ENCODE measurements at places on chromosomes 6 and 20.
A peak's percentile ranks its signal among the peaks of the same experiment; 100 is the strongest.

DNA sequence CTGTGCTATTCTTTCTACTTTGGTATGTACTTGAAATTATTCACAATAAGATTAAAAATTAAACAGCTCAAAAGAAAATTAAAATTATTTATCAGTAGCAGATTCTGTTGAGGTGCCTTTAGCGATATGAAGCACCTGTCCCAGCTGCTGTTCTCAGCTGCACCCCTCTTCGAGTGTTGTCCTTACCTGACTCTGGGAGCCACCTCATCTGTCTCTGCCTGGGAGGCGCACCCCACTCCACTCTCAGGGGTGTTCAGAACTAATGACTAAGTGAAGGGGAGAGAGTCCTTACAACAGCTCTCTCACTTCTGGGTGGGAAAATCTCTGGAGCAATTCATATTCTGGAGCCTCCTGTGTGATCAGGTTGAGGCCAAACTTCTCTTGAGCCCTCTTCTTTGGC is 745.7 kb downstream of the RFPL4B start:
- DNase-seq = no peak

- DNase-seq = no peak
Measured at GRCh38 chr20:47606983-47607613, 105.4 kb downstream of the NCOA3 start.

DNA sequence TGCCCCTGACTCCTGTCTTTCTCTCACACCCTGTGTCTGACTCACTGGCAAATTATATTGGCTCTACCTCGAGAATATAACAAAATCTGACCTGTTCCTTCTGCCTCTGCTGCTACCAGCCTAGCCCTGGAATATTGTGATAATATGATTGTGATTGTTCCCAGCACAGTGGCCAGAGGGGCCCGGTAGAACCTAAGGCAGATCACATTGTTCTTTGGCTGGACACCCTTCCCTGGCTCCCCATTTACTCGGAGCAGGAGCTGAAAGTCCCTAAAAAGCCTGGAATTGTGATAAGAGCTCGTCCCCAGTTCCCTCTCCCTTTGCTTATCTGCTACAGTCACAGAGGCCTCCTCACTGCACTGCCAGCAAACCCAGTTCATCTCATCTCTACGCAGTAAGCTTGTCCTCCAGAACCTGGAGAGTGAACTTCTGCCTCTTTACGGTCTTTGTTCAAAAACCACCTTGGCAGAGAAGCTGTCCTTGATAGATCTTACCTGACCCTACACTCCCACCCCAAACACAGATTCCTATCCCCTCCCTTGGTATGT is 21.8 kb downstream of the SERPINB6 start:
- DNase-seq = no peak

- no peak for DNase-seq
Measured at GRCh38 chr20:38609815-38610214, 8.2 kb downstream of the ARHGAP40 start.

GRCh38 chr20:57991211-57991881 is 237.1 kb downstream of the ANKRD60 start:
- no peak for DNase-seq

DNA sequence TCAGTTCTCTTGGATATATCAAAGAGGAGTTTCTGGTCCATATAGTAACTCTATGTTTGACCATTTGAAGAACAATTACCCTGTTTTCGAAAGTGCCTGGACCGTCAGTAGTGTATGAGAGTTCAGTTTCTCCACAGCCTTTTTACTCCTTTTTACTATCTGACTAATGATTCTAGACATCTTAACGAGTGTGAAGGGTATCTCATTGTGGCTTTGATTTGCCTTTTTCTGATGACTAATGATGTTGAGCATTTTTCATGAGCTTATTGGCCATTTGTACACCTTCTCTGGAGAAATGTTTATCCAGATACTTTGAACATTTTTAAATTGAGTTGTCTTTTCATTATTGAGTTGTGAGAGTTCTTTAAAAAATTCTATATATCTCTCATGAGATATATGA is 114.9 kb upstream of the ATXN1 start:
- DNase-seq = no peak

GRCh38 chr6:85569323-85569722 is 24.3 kb downstream of the SNX14 start:
- DNase-seq = no peak

GRCh38 chr6:94052749-94053148 is 633.4 kb upstream of the EPHA7 start:
- no peak for DNase-seq

DNA sequence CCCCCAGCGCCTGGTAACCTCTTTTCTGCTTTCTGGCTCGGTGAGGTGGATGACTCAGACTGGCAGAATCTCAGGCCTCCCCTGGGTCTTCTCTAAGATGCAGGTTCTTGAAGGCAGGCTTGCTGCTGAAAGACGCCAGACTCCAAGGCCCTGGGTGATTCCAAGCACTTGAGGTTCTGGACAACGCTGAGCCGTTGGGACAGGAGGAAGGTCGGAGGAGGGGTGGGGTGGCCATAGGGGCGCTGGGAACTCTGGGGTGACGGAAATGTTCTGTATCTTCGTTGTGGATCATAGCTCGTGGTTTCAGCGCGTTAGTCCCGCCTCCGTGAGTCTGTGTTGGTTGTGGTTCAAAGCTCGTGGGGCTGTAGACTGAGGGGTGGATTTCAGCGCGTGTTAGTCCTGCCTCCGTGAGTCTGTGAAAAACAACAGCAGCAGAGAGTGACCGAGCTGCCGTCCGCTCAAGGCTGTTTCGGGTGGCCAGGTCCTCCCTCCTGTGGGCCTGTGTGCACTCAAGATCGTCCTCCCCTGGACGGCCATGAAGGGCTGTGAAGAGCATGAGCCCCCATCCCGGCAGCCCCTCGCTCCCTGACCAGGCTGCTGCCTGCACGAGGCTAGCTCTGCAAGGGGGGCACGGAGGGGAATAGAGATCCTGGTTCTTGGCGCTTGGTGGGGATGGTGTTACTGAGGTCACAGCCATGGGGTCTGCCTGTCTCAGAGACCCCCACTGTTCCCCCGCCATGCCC is 7.7 kb downstream of the NTSR1 start:
- DNase-seq = no peak

- DNase-seq = no peak
Measured at GRCh38 chr6:88074791-88075190, 27.1 kb downstream of the SPACA1 start.

- peak; percentile 34 for DNase-seq
Measured at GRCh38 chr20:63625771-63626423, 1.0 kb downstream of the GMEB2 start.

DNA sequence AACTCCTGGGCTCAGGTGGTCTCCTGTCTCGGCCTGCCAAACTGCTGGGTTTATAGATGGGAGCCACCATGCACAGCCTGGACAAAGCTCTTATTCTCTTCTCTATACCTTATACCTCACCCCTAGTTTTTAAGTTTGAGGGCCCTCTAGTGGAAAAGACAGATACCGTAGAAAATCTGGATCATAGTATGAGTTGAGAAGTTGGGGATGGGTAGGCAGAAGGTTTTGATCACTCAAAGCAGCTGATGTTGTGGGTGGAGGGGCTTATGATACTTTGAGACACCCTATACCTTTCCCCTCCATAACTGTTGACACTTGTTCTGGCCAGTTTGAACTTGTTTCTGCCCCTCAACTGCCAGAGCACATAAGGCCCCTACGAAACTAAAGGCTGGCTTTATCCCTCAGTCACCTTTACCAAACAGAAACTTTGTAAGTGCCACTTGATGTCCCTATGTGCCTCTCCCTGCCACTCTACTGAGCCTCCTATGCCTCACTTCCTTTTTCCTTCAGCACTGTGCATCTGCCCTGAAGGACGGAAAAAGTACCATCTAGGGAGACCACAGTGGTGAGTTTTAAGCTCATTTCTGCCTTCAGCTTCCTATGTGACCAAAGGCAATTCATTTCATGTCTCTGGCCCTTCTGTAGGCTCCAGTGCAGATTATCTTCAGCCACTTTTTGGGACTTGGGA is 28.6 kb downstream of the RALY start:
- no peak for DNase-seq

DNA sequence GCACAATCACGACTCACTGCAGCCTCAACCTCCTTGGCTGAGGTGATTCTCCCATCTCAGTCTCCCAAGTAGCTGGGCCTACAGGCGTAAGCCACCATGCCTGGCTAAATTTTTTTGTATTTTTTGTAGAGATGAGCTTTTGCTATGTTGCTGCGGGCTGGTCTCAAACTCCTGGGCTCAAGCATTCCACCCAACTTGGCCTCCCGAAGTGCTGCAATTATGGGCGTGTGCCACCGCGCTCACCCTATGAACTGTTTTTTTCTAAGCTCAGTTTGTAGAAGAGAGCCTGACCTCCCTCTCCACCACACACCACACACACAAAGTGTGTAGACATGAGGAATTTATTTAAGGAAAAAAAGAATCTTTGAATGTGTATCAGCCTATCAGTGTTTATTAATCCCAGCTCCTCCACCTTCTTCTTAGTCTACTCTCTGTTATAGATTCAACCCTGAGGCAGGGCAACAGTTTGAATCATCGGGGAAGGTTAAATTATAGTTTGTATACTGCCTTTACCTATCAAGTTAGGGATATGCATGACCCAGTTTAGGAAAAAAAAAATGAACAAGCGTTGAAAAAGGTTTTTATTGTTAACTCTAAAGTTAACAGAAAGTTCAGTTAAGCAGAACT is 74.1 kb downstream of the PLEKHG1 start:
- no peak for DNase-seq

DNA sequence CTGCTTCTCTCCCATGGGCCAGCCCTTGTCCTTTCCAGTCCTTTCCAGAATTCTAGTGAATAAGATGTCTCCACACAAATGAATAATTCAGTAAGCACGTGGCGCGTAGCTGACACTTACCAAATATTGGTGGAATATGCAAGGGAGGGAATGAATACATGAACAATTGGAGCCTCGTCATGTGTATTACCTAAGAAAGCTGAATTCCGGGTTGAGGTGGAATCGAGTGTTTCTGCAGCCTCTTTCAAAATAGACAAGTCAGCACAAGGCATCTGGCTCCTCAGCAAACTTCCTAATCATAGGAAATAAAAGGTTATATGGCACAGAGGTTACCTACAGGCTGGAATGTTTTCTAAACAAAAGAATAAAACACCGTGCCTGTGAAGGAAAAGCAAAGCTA is 47.0 kb upstream of the NT5E start:
- DNase-seq = no peak

- no peak for DNase-seq
Measured at GRCh38 chr20:62961310-62961783, 8.8 kb downstream of the SLC17A9 start.

Data from body of pancreas (tissue), 4 donors.